Ovary (tissue), 10 donors: ENCODE measurements at places on chromosomes 16 and 17. TPM values are rescaled to one million over a fixed set of nuclear protein-coding genes. Genes with fewer than 3 reads are reported as not detected.

DNA sequence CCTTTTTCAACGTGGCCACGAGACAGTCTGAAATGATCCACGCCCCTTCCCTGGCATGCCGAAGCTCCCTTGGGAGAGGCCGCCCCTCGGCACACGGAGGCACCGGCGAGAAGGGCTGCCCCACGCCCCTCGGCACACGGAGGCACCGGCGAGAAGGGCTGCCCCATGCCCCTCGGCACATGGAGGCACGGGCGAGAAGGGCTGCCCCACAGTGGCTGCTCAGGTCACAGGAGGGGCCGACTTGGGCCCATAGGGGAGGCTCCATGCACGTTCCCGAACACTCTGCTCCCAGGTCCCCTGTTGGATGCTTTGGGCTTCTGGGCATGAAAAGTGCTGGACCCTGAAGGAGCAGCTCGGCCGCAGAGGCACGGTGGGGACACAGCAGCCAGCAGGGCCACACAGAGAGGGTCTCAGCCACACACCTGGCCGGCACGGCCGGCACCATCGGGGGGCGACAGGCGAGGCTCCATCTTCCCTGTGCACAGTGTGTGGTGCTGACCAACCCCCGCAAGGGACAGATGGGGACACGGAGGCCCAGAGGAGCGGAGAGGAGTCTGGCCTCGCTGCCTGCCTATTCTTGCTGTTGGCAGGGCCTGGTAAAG is 42.8 kb downstream of the CBFA2T3 start:
- no peak for DNase-seq

GRCh38 chr16:89241187-89242007 is 23.9 kb downstream of the ZNF778 start:
- DNase-seq: peak; percentile 83

- no peak for DNase-seq
Observed at GRCh38 chr16:71734511-71734910, 10.0 kb upstream of the PHLPP2 start.

GRCh38 chr16:85618521-85618920 is 5.4 kb downstream of the GSE1 start:
- no peak for DNase-seq

GRCh38 chr17:66570447-66571195 is 264.3 kb upstream of the CACNG5 start:
- DNase-seq: no peak

- no peak for DNase-seq
Observed at GRCh38 chr16:78538919-78539318, 439.5 kb downstream of the WWOX start.

- no peak for DNase-seq
Observed at GRCh38 chr17:39926588-39927100, 757 bp downstream of the ORMDL3 start.

DNA sequence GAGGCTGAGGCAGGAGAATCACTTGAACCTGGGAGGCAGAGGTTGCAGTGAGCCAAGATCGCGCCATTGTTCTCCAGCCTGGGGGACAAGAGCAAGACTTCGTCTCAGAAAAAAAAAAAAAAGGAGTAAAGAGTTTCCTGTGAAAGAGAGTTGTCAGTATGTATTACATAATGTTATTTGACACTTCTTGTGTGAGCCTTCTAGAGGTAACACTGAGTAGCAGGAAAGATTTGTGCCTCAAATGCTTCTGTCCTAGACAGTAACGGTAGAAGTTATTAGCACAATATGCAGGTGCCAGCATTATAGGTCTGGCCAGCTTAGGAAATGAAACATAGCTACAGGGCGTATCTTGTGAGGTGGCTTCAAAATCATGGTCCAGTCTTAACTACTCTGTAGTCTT is 6.2 kb downstream of the RPS6KB1 start:
- no peak for DNase-seq

DNA sequence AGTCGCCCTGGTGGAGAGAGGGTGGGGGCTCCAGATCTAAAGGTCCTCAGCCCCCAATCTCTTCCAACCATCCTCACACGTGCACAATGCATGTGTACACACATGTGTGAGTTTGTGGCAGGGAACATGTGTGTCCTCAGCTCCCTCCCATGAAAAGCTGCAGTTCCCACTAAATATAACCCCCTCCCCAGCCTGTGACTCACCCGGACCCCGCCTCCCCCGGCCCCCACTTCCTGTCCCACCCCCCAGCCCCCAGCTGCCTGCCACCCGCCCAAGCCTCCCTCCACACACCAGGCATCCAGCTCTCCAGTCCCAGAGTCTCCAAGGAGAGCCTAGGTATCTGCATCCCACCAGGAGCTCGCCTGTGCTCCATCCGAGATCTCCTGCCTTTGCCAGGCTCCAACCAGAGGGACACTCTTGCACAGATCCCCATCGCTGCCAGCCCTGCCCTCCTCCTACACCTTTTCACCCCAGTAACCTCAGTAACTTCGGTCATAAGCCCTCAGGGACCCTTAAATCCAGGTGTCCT is 3.9 kb downstream of the DLG4 start:
- DNase-seq: peak; percentile 53

GRCh38 chr16:64629622-64630021 is 492.2 kb downstream of the CDH11 start:
- no peak for DNase-seq

GRCh38 chr16:55040366-55041086 is 109.9 kb downstream of the IRX5 start:
- no peak for DNase-seq

DNA sequence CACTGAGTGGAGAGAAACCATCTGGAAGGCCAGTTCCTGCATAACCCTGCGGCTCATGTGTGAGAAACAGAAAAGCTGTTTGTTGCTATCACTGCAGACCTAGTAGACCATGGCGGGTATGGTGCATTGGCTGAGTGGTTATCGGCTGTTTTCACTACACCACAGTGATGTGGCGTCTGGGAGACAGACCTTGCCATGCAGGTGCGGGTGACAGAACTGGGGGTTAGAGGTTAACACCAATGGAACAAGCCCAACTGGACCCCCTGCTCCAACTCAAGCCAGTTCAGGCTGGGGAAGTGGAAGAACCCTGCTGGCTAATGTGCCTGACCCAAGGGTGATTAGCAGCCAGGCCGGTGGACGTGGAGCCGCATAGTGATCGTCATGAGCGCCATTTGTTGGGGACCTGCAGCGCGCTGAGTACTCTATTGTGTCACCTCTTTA is 91.9 kb downstream of the IRF8 start:
- DNase-seq: no peak

GRCh38 chr16:19112099-19112407 is 1.7 kb upstream of the ITPRIPL2 start:
- DNase-seq: no peak

DNA sequence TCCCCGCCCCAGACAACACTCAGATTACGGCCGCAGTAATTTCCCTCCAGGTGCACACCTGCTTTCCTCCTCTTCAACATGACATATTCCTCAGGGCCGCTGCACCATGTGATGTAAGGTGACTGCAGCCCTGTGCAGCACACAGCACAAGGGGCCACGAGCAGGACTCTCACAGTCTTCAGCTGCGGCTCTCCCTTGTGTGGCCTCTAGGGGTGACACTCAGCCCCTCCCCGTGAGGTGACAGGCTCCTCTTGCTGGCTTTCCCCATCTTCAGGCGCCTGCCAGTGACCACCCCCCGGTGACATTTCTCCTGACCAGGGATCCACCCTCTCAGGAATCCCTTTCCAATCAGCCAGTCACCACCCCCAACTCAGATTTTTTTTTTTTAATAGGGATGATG is 31.3 kb upstream of the ABCC3 start:
- no peak for DNase-seq

- peak; percentile 97 for DNase-seq
Observed at GRCh38 chr16:16021988-16022682, 72.7 kb downstream of the ABCC1 start.

DNA sequence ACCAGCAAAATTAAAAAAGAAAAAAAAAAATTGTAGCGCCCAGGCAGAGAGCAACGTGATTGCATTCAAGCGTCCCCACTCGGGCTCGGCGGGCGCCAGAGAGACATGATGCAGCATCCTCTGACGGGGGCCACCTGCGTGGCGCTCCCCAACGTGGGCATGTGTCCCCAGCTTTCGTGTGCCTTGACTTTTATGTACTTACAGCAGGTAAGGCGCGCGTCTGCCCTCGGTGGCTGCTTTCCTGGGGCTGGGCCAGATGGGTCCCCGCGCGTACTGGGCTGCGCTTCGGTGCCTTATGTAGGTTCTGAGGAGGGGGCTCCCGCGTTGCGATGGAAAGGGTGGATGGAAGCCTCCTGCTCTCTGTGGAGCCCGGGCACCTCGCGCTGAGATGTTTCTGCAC is 28.4 kb upstream of the RBFOX1 start:
- no peak for DNase-seq

GRCh38 chr16:525520-526180 is 1.9 kb upstream of the CAPN15 start:
- DNase-seq: peak; percentile 63

DNA sequence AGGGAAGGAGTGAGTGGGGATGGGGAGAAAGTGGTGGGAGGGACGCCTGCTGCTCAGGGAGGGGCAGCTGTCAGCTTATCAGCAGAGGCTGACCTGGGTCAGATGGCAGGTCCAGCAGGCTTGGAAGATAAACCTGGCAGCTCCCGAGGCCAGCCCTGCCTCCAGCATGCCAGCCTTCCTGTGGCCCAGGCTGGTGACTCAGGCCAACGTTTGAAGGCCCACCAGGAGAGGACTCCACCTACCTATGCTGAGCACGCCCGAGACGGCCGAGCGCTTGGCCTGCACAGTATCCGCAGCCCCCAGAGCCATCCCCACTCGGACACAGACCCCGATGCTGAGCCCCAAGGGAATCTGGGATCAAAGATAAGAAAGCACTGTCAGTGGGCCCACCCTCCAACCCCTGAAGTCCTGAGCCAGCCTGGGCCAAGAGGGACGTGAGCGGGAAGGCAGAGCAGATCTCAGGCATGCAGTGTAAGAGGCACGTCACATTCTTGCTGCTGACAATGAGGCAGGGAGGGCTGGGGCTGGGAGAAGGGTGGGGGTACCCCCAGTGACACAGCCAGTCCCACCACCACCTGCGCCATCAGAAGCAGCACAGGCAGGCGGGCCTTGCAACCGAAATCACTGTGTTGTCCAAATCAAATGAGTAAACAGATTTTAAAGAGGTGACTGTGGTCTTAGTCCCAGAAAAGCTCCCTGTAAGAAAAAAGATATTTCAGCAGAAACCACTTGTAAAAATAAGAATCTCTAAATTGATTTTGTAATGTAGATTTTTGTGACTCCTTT is 12.4 kb downstream of the SLC47A2 start:
- DNase-seq: no peak

DNA sequence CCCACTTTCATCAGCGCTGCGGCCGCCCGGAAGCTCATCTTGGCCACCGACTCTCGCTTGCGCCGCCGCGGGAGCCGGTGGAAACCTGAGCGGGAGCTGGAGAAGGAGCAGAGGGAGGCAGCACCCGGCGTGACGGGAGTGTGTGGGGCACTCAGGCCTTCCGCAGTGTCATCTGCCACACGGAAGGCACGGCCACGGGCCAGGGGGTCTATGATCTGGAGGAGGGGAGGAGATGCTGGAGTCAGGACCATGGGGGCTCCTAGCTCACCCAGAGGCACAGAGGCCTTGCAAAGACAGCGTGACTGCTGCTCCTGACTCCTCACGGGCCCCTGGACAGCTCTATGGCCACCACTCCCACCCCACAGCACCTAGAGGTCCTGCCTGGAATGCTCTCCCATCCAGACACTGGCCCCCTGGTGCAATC is 9.4 kb downstream of the SNRNP25 start:
- DNase-seq: no peak

GRCh38 chr17:44356241-44356640 is 7.4 kb downstream of the FAM171A2 start:
- DNase-seq: no peak

DNA sequence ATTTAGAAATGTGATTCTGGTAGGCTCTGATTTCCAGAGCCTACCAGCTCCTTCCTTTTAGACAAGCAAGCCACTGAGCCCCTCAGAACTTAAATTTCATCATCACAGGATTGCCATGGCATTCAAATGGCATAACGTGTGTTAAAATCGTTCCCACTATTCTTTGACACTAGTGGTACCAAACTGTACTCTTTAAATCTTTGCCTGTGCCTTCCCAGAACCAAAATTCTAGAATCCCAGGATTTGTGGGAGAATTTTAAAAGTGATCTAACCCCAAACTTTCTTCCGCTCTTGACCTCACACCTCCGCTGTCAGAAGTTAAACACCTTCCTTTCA is 287 bp upstream of the INTS2 start:
- DNase-seq: no peak

The RAI1 gene
- polyA plus RNA-seq: 1.5 TPM

The ALOXE3 gene
- not detected for polyA plus RNA-seq

The SLC38A8 gene
- 0.98 TPM for polyA plus RNA-seq

The TLCD2 gene
- polyA plus RNA-seq: 2.0 TPM

The CACNG4 gene
- polyA plus RNA-seq: 0.22 TPM

The HBA2 gene
- not detected for polyA plus RNA-seq

The MMP28 gene
- polyA plus RNA-seq: 5.9 TPM

The KRTAP4-1 gene
- polyA plus RNA-seq: not detected

The ICAM2 gene
- 25.1 TPM for polyA plus RNA-seq

The EEF2K gene
- 8.4 TPM for polyA plus RNA-seq
